ENCODE measurements at places on chromosomes 12 and 14.
A peak's percentile ranks its signal among the peaks of the same experiment; 100 is the strongest.

- DNase-seq = no peak
Measured at GRCh38 chr12:3489057-3489456, 1.9 kb upstream of the PRMT8 start.

DNA sequence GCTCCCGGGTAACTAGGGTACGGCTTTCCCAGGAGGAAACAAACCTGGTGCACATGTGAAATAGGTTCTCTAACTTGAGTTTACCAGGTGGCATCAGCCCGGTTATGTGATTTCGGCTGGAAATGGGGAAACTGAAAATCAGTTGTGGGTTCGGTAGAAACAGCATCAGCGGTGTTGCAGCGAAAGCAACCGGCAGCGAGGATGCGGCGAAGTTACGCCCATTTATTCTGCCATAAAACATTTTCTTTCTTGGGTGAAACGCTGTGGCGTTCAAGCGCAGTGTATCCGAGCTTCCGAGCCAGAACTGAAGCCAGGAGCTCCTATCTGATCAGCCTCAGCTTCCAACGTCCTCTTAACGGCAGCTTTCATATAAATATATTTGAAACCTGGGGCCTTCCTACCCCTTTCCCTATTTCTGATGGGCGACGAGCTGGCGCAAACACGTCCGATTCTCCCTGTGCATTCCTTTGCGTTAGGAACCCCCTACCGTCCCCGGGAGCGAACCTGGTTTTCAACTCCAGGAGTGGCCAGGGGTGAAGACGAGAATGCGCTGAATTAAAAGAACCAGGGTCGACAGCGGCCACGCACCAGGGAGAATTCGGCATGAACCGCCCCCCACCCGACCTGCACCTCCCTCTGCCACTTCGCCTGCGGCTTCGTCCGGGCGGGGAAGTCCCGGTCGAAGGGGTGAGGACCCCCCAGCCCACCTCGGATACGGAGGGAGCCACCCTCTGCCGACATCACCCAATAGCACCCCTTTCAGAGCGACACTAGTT is 1.6 kb downstream of the DPF3 start:
- DNase-seq = no peak

GRCh38 chr12:92961949-92962348 is 32.9 kb upstream of the EEA1 start:
- no peak for DNase-seq

GRCh38 chr14:36791402-36791801 is 129.7 kb downstream of the PAX9 start:
- DNase-seq = no peak

- DNase-seq = no peak
Measured at GRCh38 chr12:104956870-104957718, 996 bp downstream of the SLC41A2 start.

DNA sequence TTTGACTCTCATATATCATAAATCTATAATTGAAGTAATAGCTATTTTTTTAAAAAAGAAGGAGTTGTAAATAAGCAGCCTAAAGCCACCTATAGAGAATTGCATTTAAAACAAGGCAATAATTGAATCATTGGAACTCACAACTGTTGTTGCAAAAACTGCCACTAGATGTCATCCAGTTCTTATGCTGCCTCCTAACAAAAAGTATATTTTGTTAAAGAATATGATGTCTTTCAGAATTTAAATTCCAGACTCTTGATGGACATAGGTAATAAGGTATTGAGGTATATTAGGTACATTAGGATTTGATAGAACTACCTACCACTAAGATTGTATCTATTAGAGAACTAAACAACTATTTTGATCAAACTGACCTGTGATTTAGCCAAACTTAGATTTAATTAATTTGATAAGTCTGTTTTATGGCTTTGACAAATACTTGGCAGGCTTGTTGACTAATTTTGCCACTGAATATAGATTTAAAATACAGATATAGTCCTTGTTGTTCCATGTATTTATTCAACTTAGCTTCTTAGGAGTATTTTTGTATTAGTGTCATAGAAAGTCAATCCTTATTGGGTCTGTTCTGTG is 401.4 kb downstream of the RPL10L start:
- no peak for DNase-seq

DNA sequence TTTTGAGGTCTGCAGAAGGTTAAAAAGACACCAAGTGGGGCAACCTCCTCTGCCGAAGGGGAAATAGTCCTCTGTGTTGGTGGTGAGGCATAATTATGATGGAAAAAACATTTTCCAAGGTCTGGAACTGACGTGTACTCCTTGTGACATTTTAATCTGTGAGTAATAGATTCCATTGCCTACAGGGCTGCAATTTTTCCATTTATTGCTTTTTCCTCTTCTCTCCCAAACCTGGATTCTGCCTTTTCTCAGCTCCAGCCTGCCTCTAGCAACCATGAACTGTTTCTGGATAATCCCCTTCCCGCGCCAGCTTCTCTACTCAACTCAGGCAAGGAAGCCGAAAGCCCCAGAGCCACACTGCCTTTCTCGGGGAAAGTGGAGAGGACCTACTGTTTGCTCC is 230.1 kb upstream of the PLXNC1 start:
- DNase-seq = no peak

GRCh38 chr14:52706286-52706685 is 714 bp upstream of the PSMC6 start:
- no peak for DNase-seq

GRCh38 chr12:131826097-131826928 is 1.9 kb upstream of the MMP17 start:
- no peak for DNase-seq

GRCh38 chr14:86022031-86022629 is 492.2 kb downstream of the FLRT2 start:
- DNase-seq = no peak

DNA sequence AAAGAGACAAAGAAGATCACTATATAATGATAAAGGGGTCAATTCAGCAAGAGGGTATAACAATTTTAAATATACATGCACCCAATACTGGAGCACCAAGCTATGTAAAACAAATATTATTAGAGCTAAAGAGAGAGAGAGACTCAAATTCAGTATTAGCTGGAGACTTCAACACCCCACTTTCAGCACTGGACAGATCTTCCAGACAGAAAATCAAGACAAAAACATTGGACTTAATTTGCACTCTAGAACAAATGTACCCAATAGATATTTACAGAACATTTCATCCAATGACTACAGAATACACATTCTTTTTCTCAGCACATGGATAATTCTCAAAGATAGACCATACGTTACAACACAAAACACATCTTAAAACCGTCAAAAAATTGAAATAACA is 81.0 kb downstream of the KLHL28 start:
- no peak for DNase-seq

DNA sequence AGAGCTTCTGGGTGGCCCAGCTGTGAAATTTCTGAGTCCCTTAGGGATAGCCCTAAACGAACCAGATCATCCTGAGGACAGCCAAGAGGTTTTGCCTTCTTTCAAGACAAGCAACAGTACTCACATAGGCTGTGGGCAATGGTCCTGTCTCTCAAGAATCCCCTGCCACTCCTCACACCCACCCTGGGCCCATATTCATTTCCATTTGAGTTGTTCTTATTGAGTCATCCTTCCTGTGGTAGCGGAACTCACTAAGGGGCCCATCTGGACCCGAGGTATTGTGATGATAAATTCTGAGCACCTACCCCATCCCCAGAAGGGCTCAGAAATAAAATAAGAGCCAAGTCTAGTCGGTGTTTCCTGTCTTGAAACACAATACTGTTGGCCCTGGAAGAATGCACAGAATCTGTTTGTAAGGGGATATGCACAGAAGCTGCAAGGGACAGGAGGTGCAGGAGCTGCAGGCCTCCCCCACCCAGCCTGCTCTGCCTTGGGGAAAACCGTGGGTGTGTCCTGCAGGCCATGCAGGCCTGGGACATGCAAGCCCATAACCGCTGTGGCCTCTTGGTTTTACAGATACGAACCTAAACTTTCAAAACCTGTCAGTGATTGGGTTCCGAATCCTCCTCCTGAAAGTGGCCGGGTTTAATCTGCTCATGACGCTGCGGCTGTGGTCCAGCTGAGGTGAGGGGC is 38.9 kb downstream of the DAD1 start:
- DNase-seq = peak; percentile 38

- DNase-seq = no peak
Measured at GRCh38 chr14:35867280-35867629, 41.1 kb downstream of the BRMS1L start.

DNA sequence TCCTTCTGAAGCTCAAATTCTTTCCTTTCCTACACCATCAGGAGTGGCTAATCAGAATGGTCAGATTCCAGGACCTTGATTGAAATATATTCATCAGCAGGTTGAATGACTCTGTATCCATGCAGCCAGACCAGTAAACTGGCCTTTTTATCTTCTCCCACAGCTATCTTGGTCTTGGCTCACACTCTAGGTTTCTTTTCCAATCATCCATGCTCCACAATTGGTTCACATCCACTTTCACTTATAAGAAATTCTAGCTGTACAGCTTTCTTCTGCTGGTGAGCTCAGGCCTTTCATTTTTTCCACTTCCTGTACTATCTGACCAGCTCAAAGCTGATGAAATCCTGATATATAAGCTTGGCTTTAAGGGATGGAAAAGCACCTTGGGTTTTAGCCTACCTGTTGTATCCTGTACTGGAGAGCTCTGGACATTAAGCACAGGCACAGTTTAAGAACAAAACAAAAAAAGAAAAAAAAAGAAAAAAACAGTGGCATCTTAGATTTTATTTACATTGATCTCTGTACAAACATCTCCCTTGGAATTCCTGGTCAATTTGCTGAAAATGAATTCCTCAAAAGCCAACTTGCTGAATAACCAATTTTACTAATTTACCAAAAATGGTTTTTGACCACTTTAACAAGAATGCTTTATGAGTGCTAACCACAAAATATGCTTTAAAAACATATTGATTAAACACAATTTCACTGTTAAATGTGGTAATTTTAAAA is 91.6 kb upstream of the PAWR start:
- DNase-seq = no peak

DNA sequence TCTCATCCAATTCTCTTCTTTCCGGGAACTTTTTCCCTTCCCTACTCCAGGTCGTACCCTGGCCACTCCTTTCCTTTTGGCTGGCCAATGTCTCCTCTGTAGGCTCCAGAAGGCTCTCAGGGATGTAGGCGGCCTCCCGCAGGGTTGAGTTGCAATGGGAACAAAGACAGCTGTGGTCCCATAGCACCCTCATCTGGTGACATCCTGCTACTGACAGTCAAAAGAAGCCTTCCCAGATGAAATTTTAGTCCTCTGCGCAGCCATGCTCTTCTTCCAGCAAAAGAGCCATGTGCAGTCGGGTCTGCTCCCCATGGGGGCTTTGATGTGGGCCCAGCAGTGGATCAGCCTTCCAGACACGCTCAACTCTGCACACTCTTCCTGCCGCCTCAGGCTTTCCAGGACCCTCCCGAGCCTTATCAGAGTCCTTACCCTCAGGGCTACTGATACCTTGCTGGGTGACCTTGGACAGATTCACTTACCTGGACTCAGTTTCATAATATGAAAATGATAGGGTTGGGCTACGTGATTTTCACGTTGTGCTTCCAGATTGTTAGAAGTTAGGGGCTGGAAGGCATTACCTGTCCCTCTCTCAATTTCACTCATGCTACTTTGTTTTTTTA is 5.5 kb upstream of the CELA1 start:
- no peak for DNase-seq

DNA sequence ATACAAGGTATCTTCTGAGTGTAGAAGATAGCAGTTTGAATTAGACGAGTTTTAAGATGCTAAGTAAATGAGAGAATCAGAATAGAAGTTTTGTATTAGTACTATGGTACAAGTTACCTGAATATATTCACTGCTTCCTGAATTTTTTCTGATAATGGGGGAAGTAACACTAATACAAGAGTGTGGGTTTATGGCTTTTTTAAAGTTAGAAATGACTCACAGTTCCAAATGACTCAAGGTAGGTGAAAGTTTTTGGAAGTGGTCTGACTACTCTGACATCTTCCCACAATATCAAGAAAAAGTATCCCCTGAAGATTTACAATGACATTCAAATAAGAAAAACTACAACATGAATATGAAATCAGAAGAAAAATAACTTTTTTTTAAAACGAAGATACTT is 123.7 kb upstream of the GARIN6 start:
- no peak for DNase-seq

GRCh38 chr12:122030424-122031035 is 8.8 kb downstream of the BCL7A start:
- no peak for DNase-seq

DNA sequence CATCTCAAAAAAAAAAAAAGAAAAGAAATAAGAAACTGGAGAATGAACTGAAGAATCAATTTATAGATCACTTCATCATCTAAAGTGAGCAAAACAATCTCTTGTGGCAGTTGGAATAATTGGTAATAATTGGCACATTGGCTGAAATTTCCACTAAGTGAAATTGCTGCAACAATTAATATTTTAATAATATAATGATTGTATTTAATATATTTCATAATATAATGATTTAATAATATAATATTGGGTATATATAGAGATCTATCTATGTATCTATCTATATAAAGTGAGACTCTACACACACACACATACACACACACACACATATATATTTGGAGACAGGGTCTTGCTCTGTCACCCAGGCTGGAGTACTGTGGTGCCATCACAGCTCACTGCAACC is 81.2 kb upstream of the PRICKLE1 start:
- DNase-seq = no peak

- DNase-seq = no peak
Measured at GRCh38 chr12:93010461-93010860, 81.4 kb upstream of the EEA1 start.

DNA sequence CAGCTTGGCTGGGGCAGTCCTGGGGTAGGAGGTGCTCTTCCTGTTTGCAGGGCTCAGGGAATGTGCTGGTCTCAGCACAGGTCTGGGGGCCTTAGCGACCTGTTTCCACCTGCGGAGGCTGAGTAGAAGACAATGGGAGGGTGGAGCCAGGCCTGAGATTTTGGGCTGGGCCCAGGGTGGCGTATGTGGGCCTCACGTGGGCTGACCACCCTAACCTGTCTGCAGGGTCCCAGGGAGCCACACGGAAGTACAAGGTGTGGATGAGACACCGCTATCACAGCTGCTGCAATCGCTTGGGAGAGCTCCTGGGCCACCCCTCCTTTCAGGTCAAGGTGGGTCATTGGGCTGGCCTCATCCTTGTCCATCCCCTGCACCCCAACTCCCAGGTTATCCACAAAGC is 1.1 kb downstream of the NOC4L start:
- no peak for DNase-seq

- no peak for DNase-seq
Measured at GRCh38 chr14:99559286-99559990, 44.6 kb downstream of the CCDC85C start.

All from activated naive CD4-positive, alpha-beta T cell (primary cell).